Ascending aorta (tissue), 2 donors: ENCODE measurements at places on chromosomes 3 and 15. TPM values are rescaled to one million over a fixed set of nuclear protein-coding genes. Genes with fewer than 3 reads are reported as not detected.

TRPM1 gene
- not detected for total RNA-seq

STRA6 gene
- not detected for total RNA-seq

PLSCR4 gene
- total RNA-seq: 87.2 TPM

GRCh38 chr15:57547243-57547755, 44.4 kb upstream of the MYZAP start:
- no peak for DNase-seq

- no peak for DNase-seq
These were observed 38.6 kb upstream of the RAB6B start for GRCh38 chr3:133934073-133934970.

DNA sequence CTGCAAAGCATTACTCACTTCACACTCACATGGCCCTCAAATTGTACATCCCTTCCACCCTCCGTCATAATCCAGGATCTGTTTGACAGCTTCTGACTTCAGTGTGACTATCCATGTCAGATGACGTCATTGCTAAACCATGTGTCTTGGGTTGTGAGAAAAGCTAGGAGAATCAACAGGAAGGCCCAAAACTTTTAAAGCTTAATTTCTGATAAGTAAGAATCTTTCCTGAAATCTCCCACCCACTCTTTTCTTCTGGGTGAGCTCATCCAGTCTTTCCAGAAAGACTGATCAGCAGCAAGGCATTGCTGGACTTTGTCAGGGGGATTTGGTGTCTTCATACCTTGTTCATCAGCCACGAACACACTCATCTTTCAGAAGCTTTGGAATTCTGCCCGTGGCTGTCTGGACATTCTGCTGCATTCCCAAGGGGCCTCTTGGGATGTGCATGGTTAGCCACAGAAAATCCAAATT, 11.5 kb upstream of the LMCD1 start:
- DNase-seq: peak; percentile 71

GRCh38 chr15:63476229-63476632, 28.2 kb upstream of the USP3 start:
- no peak for DNase-seq

DNA sequence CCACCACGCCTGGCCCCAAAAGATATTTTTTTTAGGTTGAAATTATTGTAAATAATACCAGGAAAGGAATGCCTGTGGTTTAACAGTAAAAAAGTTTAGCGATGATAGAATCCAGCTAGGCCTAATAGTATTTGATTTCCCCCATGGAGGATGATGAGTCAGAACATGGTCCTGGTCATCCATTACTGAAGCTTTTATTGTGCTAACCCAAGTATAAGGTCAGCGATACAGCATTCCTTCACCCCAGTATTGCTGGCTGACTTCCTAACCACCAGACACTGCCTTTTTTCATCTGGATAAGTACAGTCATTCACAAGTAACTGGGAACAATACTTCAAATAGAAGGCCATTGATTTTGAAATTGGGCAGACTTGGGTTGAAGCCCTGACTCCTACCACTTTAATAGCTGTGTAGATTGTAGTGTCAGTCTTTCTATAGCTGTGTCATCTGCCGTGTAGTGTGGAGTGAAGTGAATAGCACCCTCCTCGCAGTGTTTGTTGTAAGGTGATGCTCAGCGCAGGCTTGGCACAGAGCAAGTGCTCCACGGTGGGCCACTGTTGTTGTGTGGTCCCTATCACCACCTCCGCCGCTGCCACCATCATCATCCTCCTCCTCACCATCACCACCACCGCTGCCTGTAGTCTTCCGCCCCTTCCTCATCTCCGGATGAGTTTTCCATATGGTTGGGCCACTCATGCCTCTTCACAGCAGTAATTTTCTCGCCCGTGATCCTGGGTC, 436.0 kb upstream of the TPM1 start:
- DNase-seq: no peak

DNA sequence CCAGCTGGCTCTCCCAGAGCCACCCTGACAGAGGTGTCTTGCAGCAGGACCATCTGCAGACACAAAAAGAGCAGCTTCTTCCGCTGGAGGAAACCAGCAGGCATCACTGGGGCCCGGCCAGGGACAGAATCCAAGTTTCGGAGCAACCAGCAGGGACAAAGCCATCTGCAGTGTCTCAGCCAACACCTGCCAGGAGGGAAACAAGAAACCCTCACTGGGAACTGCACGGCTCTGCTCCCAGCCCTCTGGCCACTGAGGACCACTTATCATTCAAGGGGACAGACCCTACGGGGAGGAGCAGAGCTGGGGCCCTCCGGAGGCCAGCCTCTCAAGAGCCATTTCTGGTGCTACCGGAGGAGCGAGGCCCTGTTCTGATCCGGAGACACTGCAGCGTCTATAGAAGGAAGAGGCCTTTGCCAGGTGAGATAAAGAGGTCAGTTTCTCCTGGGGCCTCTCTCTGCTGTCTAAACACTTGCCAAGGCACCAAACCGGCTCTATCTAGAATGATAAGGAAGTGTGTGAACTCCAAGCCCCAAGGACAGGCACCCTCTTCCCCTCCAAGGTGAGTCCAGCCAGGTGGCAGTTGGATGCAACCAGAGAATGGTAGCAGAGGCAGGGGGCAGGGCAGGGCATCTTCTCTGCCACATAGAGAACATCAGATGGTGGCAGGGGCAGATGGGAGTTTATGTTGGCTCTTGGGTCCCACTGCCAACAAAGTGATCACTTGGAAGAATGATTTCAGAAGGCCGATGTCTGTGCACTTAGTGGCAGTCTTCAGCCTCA, 89.0 kb downstream of the CHSY1 start:
- no peak for DNase-seq

DNA sequence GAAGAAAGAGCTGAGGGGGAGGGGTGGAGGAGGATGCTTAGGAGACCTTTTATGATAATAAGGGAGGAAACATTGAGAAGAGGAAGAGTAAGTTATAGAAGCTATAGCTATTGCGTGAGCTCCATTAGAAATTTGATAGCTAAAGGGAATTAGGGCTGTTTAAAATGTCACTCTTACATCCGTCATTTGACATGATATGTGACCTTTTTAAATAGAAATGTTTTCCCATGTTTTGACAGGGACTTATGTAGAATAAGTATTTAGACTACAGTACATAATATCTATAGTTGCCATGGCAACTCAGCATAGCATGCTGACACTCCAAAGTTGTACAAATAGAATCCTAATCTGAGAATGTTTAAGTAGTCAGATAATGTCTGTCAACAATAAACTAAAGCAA, 19.2 kb downstream of the RAD51 start:
- DNase-seq: no peak

DNA sequence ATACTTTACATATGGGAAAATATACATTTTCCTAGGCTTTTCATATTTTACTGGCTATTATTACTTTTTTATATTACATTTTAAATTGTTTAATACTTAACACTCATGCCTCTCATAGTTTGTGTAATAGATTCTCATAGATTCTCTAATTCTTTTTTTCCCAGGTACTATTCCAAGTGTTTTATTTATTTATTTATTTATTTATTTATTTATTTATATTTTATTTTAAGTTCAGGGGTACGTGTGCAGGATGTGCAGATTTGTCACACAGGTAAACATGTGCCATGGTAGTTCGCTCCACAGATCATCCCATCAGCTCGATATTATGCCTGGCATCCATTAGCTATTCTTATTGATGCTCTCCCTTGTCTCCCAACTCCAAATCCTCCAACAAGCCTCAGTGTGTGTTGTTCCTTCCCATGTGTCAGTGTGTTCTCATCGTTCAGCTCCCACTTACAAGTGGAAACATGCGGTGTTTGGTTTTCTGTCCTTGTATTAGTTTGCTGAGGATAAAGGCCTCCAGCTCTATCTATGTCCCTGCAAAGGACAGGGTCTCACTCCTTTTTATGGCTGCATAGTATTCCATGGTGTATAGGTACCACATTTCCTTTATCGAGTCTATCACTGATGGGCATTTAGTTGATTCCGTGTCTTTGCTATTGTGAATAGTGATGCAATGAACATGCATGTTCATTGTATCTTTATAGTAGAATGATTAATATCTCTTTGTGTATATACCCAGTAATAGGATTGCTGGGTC, 205.4 kb upstream of the P2RY1 start:
- DNase-seq: no peak

DNA sequence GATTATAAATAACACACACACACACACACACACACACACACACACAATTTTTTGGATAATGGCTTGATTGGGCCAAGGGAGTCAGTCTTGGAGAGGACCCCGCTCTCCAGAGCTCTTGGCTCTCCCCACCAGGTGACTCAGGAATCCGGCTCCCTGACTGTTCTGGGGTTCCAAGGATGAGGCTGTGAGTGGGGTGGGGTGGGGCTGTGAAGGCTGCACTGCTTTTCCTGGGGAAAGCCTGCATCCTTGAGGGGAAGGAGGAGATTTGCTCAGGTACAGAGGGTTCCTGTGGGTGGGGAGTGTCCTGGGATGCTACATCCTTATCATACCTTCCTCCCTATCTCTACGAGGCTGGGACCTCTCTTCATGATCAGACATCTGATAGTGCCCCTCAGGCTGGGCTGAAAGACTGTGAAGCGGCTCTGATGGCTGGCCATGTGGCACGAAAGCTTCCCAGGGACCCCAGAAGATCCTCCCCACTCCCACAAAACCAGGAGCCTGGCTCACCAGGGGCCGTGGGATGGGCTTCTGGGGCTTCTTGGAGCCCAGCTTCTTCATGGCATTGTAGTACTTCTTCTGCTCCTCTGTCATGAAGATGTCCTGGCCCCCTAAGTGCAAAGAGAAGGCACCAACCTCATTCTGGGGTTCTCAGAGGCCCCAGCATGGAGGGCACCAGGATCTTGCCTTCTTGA, 59.2 kb downstream of the EXOG start:
- DNase-seq: no peak

DNA sequence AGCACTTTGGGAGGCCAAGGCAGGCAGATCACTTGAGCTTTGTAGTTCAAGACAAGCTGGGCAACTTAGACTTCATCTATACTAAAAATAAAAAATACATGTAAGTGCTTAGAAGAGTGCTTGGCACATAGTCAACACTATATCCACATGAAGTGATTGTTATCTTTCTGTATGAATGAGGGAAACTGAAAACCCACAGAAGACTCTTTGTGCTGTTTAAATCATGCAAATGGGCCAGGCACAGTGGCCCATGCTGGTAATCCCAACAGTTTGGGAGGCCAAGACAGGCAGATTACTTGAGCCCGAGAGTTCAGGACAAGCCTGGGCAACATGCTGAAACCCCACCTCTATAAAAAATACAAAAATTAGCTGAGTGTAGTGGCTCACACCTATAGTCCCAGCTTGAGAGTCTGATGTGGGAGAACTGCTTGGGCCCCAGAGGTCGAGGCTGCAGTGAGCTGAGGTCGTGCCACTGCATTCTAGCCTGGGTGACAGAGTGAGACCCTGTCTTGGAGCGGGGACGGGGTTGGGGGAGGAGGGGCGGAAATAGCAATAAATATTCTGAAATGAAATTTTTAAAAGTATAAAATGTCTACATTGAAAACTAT, 129.7 kb downstream of the NR2E3 start:
- DNase-seq: no peak

GRCh38 chr3:54173371-54173770, 51.0 kb downstream of the CACNA2D3 start:
- DNase-seq: no peak

DNA sequence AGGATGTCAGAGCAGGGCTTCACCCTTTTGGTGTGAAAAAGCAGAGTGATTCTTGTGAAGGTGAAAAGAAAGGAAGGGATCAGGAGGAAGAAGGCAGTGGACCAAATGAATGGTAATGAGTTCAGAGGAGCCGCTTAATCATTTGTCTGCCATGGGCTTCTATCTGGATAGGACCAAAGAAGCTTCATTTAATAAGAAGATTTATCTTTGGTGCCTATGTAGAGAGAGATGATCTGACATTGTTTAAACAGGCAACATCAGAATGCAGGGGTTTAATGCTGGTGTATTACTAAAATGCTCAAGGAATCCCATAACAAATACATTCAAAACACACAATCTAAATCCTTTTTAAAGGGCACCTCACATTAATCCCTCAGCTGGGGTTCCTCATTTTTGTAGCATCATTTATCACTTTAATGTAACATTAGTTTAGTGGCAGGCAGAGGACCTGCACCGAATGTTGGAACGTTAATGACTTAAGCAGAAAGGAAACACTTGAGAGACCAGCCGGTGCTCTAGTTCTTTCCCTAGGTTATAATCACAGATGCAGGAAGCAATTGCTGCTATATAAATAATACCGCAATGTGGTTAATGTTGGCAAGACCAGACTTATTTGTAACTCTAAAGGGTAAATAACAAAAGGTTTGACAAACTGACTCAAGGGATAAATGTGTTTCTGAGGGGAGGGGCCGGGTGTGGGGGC, 27.9 kb upstream of the IL1RAP start:
- DNase-seq: no peak

DNA sequence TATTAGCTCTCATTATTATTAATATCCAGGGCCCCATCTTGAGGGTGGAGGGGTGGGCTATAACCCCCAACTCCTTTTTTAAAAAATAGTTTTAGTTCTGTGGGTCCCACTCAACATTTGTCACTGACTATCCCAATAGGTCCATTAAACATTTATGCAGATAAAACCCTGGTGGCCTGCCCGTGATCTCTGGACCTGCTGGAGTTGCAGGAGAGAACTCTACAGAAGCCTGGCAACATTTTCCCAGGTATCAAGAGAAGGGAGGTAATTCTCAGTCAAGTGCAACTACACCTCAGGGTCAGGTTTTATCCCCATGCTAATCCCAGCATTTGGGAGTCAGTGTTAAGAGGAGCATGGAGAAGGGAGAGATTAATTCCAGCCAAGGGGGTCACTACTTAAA, 264.4 kb upstream of the PROK2 start:
- DNase-seq: no peak

DNA sequence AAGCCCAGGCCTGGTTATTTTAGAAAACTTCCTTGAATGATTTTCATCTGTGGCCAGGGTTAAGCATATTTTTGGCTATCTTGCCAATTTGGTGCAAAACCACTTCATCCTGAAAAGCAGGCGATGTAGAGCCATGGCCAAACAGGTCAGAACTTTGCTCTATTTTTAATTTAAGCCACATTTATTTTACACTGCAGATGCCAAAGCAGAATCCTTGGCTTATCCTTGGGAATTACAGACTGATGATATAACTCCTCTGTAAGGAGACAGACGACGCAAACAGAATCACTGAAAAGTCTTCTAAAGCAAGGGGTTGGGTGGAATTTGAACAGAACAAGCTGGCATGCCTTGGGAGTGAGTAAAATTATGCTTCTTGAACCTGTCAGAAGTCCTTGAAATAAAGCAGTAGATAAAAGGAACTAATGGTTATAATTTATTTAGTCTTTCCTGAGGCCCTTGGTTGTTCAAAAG, 121.9 kb downstream of the CHST2 start:
- DNase-seq: no peak
